ENCODE measurements at places on chromosomes 5 and 9.

DNA sequence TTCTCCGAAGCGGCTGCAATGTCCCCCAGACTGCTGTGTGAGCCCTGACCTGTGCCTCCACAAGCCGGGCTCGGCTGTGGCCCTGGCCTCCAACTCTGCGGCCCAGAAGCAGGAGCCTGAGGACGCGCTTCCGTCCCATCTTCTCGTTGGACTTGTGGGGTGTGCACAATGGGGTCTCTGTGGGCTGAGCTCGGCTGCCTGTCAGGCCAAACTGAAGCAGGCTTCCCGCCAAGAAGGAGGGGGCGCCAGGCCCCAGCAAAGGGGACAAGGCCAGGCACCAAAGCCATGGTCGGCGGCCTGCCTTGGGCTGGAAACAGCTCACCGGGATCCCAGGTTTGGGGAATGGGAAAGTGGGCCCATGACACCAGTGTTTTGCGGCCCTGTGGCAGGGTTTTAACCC is 4.1 kb downstream of the NOTCH1 start:
- no peak for DNase-seq

- DNase-seq, result no peak
Observed at GRCh38 chr5:127878174-127878750, 175.1 kb downstream of the CCDC192 start.

DNA sequence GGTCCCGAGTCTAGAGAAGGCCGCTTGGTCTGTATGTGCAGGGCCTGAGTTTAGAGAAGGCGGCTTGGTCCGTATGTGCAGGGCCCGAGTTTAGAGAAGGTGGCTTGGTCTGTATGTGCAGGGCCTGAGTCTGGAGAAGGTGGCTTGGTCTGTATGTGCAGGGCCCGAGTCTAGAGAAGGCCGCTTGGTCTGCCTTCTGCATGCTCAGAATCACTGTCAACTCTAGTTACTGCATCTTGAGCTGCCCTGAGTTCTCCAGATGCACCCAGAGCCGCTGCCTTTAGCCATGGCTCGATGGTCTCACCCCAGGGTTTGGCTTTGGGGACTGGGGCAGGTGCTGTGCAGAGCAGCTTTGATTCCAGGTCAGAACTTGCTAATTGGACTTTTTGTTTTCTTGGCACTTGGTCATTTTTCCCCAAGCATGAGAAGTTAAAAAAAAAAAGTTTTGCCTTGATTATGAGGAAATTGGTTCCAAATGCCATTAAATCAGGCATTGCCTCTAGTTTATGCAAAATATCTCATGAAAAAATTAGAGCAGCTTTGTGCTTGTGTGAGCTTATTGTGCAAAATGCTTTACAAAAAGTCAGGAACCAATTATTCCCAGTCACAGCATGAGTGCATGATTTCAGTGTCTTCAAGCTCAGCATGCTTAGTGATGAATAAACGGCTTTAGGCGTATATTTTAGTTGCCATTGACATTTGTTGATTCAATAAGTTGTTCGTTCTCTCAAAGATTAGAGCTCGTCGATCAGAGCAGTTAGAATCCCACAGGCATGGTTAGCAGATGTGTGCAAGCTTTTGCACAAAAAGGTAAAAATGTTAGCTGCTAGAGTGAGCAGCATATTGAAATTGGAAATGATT is 25.4 kb upstream of the EXOC3 start:
- DNase-seq, result no peak

- no peak for DNase-seq
Observed at GRCh38 chr5:150104550-150104870, 18.2 kb upstream of the CSF1R start.

DNA sequence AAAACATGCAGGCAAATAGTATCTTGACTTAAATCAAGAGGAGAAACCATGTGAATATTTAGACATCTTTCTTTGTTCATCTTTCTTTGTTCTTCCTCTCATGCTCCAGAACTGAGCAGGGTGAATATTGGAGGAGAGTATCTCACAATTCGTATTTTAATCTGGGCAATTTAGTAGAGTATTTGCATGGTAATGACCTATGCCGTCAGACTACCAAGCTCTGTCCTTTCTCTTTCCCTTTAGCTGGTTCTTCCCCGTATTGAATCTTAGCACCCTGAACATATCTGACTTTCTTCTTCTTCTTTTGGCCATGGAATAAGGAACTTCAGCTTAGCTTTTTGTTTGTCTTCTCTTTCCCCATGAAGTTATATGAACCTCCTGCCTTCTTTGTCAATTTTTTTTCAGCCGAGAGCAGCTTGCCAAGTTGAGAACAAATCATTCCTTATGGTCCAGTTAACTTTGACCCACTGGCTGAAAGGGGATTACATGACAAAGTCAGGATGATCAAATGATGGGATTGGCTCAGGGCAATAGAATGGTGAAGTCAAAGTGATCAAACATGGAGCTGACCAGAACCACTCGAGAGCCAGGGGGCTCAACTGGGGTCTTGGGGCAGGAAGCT is 95.8 kb downstream of the DAPK1 start:
- no peak for DNase-seq

DNA sequence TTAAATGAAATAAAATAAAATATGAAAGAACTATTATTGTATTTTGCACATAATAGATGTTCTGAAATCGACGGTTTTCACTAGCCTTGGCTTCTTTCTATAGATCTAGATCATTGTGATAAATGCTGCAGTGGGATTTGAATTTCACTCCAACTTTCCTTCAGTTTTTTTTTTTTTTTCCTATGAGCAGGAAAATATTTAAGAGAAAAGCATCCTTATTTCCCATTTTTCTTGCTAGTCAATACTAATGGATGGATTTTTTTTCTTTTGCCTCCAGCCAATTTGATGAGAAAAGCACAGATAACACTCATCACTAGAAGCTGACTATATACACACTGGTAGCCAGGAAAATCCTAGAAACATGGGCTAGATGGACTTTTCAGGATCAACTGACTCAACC is 249.0 kb downstream of the NFIB start:
- no peak for DNase-seq

GRCh38 chr5:83955916-83956315 is 235.3 kb upstream of the HAPLN1 start:
- DNase-seq, result no peak

DNA sequence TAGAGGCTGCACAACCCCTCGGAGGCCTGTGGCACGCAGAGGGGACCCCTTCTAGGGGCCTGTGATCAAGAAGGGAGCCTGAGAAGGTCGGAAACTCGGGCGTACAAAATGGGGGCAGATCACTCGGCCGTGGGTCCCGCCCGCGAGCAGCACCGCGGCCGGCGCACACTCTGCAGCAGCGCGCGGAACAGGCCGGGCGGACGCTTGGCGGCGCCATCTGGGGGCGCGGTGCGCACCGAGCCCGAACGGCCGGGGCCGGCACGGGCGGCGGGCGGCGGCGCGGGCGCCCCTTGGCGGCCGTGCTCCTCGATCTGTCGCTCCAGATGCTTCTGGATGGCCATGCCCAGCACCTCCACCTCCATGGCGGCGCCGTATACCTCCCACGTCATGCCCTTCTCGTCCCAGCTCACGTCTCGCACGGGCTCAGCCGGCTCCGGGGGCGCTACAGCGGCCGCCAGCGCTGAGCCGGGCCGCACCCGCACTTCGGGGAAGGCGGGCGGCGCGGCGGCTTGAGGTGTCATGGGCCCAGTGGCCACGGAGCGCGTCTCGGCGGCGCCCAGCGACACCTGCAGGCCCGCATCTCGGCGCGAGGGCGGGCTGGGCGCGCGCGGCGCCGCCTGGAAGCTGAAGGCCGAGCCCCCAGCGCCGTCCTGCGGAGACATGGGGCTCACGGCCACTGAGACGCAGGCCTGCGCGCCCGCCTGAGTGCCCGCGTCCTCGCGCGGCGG is 13.1 kb downstream of the GPRIN1 start:
- peak; percentile 77 for DNase-seq

DNA sequence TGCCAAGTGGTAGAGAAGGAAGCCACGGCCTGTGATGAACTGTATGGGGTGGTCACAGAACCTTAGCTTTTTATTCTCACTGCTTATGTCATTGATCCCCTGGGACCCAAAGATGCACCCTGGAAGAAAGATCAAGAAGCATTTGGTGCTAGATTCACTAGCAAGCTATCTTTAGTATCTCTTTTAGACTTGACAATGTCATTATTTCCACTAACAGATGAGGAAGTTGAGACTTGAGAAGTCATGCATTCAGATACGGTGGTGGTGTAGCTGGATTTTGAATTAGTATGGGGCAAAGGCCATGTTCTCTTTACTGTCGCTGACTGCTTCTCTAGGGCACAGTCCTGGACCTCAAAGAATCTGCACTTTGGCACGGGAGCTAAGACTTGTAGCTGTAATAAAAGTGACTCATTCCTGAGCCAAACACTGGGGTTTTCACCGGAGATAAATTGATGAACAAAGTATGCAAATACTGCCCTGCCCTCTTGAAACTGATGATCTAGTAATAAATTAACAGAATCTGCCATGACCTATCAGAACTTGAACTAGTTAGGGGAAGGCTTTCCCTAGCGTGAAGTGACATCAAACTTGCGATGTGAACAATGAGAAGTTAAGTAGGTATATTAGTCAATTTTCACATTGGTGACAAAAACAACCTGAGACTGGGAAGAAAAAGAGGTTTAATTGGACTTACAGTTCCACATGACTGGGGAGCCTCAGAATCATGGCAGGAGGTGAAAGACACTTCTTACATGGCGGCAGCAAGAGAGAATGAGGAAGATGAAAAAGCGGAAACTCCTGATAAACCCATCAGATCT is 5.4 kb downstream of the GDA start:
- peak; percentile 57 for DNase-seq

GRCh38 chr9:89219637-89220036 is 41.0 kb upstream of the SHC3 start:
- DNase-seq, result no peak

DNA sequence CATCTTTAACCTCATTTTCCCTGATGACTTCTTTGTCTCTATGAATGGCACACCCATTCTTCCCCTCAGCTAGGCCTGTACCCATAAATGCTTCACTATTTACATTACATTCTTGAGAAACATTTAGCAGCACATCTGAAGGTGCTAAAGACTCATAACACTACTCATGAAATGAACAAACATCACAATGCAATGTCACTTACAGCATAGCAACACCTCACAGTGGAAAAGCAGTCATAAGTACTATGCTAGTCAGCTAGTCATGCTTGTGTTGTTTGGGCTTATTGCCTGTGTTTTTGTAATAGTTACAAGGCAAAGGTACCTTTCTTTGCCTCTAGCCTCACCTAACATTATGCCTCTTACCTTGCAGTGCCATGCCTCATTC is 228.9 kb downstream of the KIAA0825 start:
- no peak for DNase-seq

DNA sequence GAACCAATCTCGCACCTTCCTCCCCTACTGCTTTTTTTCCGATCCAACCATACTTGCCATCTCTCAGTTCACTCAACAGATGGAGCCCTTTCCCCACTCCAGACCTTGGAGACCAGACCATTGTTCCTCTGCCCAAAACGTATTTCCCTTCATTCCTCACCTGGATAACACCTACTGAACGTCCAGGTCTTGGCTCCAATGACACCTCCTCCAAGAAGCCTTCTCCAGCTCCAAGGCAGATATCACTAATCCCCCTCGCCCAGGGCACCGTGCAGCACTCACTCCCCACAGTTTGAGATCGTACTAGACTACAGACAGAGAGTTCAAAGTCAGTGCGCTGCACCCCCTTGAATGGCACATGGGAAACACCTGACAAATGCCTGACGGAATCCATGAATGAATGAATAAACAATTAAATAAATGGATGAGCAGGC is 47.1 kb upstream of the AKNA start:
- DNase-seq, result peak; percentile 70
